ENCODE measurements at places on chromosomes 5 and 9.

- DNase-seq: peak; percentile 79
Measured at GRCh38 chr5:151651997-151652645, 34.6 kb downstream of the SPARC start.

- DNase-seq: no peak
Measured at GRCh38 chr5:151345187-151345807, 2.1 kb downstream of the SLC36A2 start.

GRCh38 chr5:124733329-124733650 lies 13.1 kb downstream of the ZNF608 start:
- DNase-seq: no peak

- no peak for DNase-seq
Measured at GRCh38 chr9:2623288-2624050, 1.9 kb downstream of the VLDLR start.

- no peak for DNase-seq
Measured at GRCh38 chr5:60162441-60162840, 268.9 kb upstream of the PDE4D start.

- DNase-seq: no peak
Measured at GRCh38 chr9:98972716-98973115, 29.0 kb downstream of the COL15A1 start.

GRCh38 chr5:93674138-93674537 lies 67.3 kb downstream of the POU5F2 start:
- no peak for DNase-seq

DNA sequence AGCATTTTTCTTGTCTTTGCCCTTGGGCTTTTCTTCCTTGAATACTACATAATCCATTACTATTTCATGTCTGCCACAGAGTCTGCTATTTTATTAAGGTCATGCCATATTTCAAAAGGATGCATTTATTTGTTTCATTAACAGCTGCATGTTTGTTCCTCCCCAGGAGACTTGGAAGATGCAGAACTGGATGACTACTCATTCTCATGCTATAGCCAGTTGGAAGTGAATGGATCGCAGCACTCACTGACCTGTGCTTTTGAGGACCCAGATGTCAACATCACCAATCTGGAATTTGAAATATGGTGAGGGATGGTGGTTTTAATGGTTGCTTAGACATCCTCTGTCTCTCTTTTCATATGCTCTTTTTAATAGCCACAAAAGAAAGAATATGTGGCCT lies 4.0 kb downstream of the IL7R start:
- no peak for DNase-seq

GRCh38 chr9:104091708-104092107 lies 2.4 kb upstream of the SMC2 start:
- DNase-seq: no peak

DNA sequence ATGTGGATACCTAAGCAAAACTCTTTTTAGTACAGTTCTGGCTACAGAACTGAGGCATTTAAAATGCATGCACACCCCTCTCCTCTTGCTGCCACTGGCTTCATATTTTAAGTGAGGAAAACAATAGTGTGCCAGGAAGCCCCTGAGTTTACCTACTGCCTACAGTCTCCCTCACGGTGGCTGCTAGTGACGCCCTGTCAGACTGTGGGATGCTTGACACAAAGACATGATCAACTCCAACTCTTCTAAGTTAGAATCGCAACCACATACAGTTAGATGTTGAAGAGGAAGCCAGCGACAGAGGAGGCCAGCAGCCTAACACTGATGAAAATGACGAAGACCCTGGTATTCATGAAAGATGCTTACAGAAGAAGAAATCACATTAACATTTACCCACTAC lies 1.3 kb downstream of the SEC16A start:
- peak; percentile 55 for DNase-seq

DNA sequence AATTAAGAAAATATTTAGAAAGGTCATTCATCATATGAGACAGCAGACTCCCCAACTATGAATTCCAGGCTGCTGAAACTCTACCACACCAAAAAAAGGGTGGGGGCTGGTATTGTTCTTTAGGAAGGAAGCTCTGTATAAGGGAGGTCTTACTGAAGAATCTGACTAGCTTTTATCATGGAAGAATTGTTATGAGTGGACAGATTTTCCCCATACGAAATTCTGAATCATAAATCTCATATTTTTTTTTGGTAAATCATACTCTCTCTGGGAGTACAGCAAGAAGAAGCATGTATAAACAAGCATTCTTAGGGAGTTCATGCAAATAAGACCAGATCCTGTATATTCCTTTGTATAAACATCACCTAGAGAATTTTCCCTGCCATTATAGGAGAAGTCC lies 220.0 kb downstream of the SLC12A2 start:
- no peak for DNase-seq

DNA sequence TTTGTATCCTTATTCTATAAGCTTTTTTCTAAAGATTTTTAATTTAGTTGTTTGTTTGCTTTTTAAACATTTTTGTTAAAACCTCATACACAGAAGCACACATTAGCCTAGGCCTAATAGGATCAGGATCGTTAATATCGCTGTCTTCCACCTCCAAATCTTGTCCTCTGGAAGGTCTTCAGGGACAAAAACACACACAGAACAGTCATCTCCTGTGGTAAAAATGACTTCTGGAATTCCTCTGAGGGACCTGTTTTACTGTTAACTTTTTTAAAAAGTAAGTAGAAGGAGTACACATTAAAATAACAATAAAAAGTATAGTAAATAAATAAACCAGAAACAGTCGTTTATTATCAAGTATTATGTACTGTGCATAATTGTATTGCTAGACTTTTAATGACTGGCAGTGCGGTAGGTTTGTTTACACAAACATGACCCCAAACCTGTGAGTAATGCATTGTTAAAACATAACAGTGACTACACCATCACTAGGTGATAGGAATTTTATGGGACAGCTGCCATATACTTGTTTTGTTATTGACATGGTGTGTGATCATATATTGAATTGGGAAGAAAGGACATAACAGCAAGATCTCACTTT lies 109.6 kb downstream of the ZCCHC7 start:
- no peak for DNase-seq

DNA sequence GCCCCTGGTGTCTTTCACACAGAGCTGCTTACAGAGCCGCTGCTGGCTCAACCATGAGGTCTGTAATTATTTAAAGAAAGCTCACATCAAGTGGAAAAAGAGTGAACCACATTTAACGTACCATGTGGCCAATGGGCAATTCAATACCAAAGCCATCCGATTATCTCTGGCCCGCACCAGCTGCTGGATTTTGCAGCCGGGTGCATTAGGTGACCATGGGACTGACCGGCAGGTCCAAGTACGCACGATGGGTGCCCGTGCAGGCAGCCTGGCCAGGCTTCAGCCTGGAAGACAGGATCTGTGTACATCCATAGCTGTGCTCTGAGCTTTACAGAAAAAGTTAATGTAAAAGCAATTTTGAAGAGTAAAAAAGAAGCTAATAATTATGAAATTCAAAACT lies 20.5 kb downstream of the PPARGC1B start:
- DNase-seq: no peak

DNA sequence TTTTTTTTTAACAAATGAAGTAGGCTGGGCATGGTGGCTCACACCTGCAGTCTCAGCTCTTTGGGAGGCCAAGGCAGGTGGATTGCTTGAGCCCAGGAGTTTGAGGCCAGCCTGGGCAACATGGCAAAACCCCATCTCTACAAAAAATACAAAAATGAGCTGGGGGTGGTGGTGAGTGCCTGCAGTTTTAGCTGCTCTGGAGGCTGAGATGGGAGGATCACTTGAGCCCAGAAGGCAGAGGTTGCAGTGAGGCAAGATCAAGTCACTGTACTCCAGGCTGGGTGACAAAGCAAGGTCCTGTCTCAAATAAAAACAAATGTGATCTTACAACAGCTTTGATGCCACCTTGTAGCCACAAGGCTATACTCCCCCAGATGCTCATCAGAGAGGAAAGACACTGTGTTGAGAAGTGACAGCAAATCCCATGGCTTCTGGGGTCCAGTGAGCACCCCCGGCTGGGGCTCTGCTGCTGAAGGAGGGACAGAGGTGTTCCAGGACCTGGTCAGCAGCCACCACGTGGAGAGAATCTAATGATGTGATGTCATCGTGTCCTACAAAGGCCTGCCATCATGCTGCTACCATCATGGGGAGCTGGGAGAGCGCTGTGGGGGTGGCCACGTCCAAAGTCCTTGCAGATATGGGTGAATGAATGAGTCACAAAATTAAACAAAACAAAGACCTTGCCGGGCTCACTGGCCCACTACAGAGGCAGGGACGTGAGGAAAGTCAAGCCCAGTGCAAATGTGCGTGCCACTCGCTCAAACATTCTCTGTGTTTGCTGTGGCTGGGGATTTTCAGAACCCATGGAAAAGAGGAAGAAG lies 60.7 kb downstream of the PRRT1B start:
- no peak for DNase-seq

- no peak for DNase-seq
Measured at GRCh38 chr5:164058621-164059020, 553.2 kb downstream of the MAT2B start.

DNA sequence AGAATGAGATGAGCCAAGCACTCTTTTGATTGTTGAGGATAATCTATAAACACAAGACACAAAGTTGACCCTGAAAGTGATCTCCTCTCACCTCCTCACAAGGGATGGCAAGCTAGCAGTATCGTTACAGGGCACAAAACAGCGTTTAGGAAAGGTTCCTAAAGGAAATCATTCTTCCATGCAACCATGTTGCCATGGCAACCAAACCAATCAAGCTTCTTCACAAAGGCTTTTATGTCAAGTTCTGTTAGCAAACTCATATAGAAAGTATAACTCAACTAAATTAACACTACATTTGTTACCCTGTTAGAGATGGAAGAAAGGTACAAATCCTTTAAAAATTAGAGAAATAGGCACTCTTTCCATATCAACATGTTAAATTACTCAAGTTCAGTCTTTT lies 1016.8 kb upstream of the DMAC1 start:
- DNase-seq: no peak

DNA sequence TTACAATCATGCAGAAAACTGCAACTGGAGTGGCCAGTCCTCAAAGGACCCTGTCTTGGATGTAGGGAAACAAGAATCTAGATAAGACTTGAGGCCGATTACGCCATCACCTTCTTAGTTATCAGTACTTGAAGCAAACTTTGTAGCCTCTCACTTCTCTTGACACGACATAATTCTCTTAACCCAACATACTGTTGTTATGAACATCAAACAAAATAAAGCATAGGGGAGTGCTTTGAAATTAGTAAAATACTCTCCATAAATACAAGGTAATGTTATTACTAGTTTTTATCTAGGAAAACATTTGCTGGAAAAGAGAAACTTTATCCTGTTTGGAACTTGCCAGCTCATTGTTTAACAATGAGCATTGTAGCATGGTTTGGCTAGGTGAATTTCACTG lies 574.9 kb upstream of the DMAC1 start:
- DNase-seq: no peak

GRCh38 chr9:93962561-93963440 lies 7.6 kb upstream of the BARX1 start:
- DNase-seq: peak; percentile 83

- DNase-seq: no peak
Measured at GRCh38 chr9:86488794-86489193, 134.6 kb upstream of the TUT7 start.

DNA sequence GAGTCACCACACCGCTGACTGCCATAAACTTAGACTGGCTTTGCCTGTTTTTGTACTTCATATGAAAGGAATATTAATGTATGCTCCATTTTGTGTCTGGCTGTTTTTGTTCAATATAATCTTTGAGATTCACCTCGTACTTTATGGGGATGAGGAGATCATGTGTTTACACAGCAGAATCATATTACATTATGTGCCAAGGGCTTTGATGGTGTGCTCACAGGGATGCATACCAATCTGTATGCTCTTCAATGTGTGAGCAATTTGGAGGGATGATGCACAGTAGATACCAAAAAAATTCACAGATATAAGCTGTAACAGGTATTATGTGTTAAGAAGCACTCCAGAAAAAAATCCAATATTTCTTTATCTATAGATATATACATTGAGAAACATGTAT lies 113.7 kb downstream of the GABRB2 start:
- DNase-seq: no peak

GRCh38 chr9:119689879-119690278 lies 320.6 kb upstream of the BRINP1 start:
- DNase-seq: no peak

- peak; percentile 75 for DNase-seq
Measured at GRCh38 chr9:99820685-99821395, 845 bp upstream of the NR4A3 start.

Measured in activated CD8-positive, alpha-beta memory T cell treated with anti-CD3 and anti-CD28 coated beads, Interleukin-2, amount 10 ng/mL, durations not matched to agents 7 days and 5 days (primary cell).